ENCODE measurements at places on chromosomes 3 and 15.

DNA sequence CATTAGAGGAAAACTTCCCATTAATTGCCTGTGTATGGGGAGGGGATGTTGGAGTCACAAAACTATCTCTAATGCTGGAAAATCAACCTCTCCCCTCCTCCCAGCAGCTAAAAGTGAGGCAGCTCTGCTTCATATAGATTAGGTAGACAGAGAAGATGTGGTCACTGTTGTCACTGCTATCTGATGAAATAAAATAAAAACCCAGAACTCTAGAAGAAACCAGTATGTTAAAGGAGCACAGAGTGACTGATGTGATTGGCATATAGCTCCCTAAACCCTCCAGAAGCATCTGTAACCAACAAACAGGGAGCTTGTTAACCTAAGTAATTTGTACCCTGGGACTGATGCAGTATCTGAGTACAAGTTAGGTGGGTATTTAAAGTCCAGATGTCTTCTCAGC is 211.9 kb upstream of the TRIM42 start:
- no peak for DNase-seq

DNA sequence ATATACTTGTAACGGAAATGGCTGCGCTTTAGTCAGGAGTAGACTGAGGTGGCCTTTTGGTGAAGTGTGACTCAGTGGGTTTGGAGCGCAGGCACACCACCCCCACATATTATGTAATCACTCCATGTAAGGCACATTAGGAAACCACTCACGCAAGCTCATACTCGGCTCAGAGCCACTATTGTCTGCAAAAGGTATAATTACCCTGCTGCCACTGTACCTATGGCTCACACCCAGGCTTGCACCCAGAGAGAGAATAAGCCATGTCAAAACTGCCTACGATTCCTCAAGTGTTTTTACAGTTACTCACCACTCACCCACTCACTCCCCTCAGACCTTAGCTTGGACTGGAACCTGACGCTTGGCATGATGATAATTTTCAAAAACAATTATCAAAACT is 611.9 kb upstream of the CCDC54 start:
- no peak for DNase-seq

DNA sequence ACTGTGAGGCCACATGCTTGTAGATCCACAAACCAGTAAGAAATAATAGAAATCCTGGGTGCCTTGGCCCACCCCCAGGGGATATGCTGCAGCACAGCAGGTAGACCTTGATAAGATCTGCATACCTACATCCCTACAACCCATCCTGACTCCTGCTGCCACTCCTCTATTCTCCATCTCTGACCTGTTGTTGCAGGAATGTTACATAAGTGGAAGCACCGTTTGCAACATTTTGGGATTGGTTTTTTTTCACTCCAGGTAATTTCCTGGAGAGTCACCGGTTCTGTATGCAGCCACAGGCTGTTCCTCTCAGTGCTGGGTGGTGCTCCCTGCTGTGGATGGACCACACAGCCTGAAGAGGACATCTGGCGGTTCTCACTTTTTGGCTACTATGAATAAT is 16.1 kb upstream of the CSPG5 start:
- no peak for DNase-seq

- DNase-seq, result no peak
Measured at GRCh38 chr3:155517903-155518302, 224.4 kb upstream of the STRIT1 start.

DNA sequence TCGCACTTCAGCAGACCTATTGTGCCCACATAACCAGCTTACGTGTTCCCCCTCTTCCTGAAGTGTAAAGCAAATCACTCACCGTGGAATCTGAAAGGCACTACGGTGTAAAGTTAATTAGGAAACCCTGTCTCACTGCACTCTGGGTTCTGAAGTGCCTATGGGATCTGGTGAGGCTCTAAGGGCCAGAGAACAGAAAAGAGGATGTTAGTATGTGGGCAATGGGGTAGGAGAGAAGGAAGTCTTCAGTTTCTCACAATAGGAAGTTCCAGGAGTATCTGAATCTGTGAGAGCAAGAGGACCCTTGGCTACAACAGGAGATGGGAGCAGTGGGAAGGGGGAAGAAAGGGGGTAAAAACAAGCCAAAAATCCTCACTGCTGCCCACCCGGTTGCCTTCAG is 71.4 kb downstream of the ITGB5 start:
- no peak for DNase-seq

DNA sequence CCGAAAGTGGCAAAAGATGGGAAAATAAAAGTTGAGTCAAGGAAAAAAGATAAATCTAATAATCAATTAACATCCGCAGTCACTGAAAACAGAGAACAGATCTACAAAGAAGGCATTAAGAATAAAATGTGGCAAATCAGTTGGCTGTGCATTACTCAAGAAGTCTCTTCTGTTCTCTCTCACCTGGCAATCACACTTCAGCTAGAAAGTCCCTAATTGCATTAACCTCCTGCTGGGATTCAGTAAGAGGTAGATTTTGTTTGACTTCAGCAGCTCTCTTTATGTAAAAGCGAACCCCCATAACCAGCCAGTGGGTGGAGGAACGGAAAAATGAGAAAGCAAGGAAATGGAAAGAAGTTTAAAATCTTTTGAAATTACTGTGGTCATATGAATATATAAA is 94.7 kb upstream of the PLXND1 start:
- DNase-seq, result no peak

GRCh38 chr15:77790481-77790880 is 157.8 kb upstream of the LINGO1 start:
- no peak for DNase-seq

DNA sequence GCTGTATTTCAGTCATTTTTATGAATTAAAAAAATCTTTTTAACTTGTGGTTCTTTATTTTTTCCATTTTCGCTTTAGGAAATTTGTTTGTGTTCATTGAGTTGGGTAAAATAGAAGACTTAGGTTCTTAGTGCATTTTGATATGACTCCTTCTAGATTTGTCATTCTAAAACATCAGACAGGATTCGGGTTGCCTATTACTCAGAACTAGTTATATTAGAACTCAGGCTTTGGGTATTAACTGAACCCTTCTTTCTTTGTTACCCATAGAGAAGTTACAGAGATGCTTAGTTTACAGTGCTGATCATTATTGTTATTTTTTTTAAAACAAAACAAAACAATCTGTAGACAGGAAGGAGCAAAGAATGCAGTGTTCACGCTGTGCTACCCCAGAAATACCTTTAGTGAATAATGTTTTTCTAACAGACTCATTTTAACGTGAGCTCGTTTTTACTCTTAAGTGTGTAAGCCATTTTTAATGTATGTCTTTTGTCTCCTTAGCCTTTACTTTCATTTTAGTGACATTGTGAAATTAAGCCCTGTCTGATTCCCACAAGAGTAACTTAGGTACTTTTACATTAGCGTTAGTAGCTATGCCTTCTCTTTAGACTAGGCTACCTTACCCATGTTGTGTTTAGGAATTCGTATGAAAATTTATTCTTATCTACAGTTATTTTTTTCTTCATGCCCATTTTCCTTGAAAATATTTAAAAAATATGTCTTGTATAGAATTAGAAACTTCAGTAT is 53.4 kb downstream of the CMC1 start:
- DNase-seq, result no peak

- DNase-seq, result no peak
Measured at GRCh38 chr3:170476291-170476690, 57.6 kb downstream of the CLDN11 start.

- DNase-seq, result no peak
Measured at GRCh38 chr3:146037697-146038096, 123.3 kb downstream of the PLOD2 start.

- no peak for DNase-seq
Measured at GRCh38 chr15:57419335-57419734, 43.0 kb downstream of the CGNL1 start.

DNA sequence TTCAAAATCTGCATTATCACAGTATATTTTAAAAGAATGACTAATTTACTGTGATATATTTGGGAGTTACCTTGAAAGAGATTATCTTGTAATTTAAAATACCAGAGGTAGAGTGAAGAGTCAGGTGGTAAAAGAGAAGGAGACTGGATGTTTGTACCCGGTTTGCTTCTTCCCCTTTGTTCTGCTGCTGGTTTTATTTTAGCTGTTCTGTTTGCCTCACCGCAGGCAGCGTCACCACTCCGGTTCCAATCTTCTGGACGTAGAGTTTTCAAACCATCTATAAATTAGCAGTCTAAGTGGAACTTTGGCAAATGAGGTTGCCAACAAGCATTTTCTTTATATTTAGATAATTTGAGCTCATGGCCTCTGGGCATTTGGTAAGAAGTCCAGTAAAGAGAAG is 38.2 kb downstream of the PPARG start:
- no peak for DNase-seq

DNA sequence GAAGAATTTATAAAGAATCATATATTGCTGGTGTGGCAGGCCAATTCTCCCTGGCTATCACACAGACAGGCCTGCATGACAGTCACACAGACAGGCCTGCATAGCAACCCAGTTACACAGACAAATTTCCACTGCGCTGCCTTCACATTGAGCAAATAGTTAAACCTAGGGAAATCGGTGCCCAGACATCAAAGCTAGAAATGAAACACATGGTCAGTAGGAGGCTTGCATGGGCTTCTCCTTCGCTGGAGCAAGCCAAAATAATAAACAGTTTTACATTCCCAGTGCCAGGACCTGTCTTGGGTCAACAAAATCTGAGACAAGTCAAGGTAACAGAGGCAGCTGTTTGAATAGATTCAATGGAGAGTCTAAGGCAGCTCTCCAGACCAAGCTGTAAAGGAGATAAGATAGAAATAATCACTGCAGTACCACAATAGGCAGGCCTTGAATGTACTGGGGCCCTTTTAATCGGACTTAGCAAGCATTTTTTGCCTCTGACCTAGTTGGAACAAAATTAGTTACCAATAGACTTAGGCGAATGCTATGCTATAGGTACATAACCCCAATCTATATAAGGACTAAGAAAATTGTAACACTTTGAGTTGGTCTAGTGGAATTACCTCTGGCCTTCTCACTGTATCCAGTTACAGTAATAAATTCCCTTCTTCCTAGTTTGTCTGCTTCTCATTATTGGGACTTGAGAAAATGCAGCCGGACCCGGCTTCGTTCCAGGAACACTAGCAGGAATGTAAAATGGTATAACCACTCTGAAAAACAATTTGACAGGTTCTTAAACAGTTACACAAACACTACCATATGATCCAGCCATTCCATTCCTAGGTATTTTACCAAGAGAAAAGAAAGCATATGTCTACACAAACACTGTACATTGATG is 274.7 kb upstream of the UBE2E2 start:
- DNase-seq, result no peak

DNA sequence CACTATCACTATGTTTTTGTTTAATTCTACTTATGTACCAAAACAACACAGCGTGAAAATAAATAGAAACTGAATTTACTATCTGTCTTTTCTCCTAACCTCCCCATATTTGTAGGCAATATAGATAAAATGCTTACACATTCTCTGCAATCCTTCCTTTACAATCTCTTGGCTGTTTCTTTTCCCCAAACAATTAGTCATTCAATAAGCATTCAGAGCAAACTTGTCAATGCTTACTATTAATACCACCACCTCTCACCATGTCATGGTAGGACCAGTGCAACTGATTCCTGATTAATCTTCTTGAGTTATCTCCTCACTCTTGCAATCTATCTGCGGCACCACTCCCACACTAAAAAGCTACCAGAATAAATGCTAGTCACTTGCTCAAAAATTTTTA is 74.0 kb upstream of the TTBK2 start:
- no peak for DNase-seq

GRCh38 chr3:134462331-134462941 is 23.3 kb downstream of the ANAPC13 start:
- DNase-seq, result no peak

DNA sequence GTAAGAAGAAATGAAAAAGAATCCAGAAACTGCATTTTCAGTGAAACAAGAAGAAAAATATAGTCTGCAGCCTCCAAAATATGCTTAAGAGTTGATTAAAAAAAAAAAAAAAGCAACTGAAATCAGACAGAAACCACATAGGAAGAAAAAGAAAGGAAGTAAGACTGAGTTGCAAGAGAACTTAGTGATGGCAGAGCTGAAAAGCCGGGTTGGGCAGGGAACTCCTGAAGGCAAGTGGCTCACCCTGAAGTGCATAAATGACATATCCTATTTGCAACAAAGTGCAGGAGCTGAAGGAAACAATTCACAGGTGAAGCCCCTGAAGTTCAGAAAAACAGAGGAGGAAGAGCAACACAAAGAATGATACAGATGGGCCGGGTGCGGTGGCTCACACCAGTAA is 108.8 kb upstream of the SLC25A36 start:
- DNase-seq, result no peak

DNA sequence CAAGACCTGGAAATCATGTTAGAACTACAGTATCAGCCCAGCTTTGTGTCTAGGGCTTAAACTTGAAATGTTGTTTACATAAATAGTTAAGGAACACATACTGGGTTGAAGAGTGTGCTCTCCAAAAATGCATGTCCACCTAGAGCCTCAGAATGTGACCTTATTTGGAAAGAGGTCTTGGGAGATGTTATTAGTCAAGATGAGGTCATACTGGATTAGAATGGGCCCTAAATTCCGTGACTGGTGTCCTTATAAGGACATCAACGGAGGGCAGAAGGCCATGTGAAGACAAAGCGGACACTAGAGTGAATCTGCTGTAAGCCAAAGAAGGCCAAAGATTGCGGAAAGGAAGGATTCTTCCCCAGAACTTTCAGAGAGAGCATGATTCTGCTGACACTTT is 759.2 kb upstream of the CFAP20DC start:
- no peak for DNase-seq

DNA sequence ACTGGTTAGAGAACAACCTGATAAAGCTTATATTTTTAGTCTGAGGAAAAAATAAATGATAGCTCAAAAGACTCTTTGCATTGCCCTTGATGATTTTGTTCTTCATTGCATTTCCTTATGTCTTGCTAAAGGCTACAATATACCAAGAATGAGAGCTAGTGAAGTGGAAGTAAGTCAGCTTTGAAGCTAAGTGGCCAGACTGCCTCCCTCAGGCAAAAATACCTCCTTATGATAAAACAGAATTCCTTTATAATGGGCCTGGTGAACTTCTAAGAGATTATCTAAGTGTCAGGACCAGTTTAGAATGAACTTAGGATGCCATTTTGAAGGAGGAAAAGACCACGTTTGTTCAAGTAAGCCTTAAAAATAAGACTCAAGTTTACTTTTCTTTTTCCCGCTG is 678.4 kb downstream of the ROBO2 start:
- DNase-seq, result no peak

DNA sequence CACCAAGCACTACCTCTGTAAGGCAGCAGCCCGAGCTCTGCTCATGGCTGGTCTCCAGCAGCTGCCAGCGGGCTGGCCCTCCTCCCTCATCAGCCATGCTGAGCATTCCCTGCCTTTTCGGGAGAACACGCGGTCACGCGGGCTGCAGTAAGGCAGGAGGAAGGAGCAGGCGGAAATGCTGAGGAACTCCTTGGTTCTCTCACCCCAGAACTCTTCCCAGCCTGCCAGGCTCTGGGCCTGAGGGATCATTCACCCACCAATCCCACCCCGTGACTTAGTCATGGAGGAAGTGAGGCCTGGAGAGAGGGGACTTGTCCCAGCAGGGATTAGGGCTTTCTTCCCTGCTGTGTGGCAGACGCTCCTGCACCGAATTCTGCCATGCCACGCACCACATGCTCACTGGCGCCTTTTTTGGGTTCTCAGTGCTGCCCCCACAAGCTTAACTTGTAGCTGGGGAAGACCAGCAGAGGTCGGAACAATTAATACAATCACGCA is 42.9 kb upstream of the RPL32 start:
- no peak for DNase-seq

Measured in activated T-cell treated with anti-CD3 and anti-CD28 coated beads for 4 hours (primary cell).